SK-MEL-5 (cell line): ENCODE measurements at places on chromosomes 2 and 18. TPM values are rescaled to one million over a fixed set of nuclear protein-coding genes. Genes with fewer than 3 reads are reported as not detected.

The PGAP1 gene
- 3.1 and 3.6 TPM in 2 replicates for total RNA-seq

The UGT1A10 gene
- total RNA-seq = not detected in 2 replicates

The APCDD1 gene
- not detected in 2 replicates for total RNA-seq

The CRYGC gene
- not detected in 2 replicates for total RNA-seq

The GPR45 gene
- 0.21 and 0.98 TPM in 2 replicates for total RNA-seq

The HDLBP gene
- total RNA-seq = 582 and 592 TPM in 2 replicates

The TTC21B gene
- 49.8 and 53.5 TPM in 2 replicates for total RNA-seq

The UGGT1 gene
- total RNA-seq = 52.3 and 58.4 TPM in 2 replicates

The PIEZO2 gene
- total RNA-seq = 0.61 and 0.98 TPM in 2 replicates

The PPP1CB gene
- total RNA-seq = 224 and 226 TPM in 2 replicates

- DNase-seq = no peak
Observed at GRCh38 chr18:60279391-60279790, 93.2 kb downstream of the MC4R start.

- no peak for DNase-seq
Observed at GRCh38 chr2:34291076-34291475, 692.0 kb upstream of the FAM98A start.

GRCh38 chr2:45891719-45892424, 240.4 kb downstream of the PRKCE start:
- DNase-seq = no peak

GRCh38 chr2:127086990-127087790, 19.8 kb downstream of the BIN1 start:
- no peak for DNase-seq

- DNase-seq = no peak
Observed at GRCh38 chr2:120885321-120885720, 149.7 kb downstream of the GLI2 start.

- no peak for DNase-seq
Observed at GRCh38 chr18:8516371-8517250, 92.6 kb upstream of the RAB12 start.

- no peak for DNase-seq
Observed at GRCh38 chr18:26536664-26537063, 11.7 kb downstream of the KCTD1 start.

DNA sequence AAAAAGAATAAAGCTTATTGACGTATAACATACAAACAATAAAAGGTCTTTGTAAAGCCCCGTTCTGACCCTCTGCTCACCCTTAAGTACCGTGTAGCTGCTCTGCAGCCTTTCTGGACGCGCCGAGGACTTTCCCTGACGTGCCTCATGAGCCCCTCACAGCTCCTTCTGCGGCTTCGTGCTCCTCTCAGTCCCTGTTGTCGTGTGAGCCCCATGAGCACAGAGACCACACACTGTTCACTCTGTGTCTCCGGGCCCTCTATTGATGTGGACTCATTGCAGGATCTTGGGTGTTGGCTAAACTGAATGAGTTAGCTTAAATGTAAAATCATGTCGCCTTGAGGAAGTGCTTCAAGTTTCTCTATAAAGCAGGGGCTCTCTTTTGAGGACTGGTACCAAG, 43.6 kb upstream of the INHBB start:
- DNase-seq = no peak

DNA sequence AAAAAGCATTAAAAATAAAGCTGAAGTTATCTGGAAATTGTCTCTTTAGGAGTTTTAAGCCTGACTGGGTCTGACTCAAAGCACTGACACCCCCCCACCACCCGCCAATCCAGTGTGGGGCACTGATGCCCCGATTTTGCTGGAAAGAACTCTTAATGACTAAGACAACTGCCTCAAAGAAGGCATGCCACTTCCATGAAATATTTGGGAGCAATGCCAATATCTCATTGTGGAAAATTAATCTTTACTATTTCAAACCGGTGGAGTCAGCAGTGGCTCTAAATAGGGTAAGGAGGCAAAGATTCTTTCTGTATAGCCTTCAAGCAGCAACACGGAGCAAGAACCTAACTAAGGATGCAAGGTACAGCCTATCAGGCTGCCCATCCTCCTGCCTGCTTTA, 4.5 kb downstream of the FKBP7 start:
- no peak for DNase-seq

DNA sequence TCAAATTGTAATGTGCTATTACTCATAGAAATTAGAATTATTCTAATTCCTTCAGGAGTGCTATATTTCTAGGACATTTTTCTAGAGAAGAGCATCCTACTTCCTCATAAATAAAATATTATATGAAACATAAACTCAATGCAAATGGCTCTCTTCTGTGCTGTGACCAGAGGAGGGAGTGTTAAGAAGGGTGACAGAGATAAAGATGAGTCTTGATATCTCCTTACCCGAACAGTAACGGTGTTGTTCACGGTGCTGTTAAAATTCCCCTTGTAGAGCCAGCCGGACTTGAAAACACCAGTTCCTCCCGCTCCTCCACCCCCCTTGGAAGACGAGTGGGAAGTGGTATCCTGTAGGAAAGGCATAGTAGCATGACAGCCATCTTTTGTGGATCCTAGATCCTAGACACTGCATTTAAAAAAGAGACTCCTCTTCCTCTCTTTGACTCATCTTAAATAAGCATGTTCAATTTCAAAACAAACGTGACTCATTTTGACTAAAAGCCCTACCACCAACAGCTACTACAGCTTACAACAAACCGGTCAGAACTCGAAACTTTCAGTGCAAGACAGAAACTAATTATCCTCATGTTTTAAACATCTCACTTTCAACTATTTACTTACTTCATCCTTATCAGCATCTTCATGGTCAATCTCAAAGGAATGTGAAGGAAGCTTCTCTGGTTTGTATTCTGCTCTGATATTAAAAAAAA, 156.3 kb downstream of the DOCK10 start:
- no peak for DNase-seq

- no peak for DNase-seq
Observed at GRCh38 chr2:2938481-2938880, 439.1 kb downstream of the EIPR1 start.

DNA sequence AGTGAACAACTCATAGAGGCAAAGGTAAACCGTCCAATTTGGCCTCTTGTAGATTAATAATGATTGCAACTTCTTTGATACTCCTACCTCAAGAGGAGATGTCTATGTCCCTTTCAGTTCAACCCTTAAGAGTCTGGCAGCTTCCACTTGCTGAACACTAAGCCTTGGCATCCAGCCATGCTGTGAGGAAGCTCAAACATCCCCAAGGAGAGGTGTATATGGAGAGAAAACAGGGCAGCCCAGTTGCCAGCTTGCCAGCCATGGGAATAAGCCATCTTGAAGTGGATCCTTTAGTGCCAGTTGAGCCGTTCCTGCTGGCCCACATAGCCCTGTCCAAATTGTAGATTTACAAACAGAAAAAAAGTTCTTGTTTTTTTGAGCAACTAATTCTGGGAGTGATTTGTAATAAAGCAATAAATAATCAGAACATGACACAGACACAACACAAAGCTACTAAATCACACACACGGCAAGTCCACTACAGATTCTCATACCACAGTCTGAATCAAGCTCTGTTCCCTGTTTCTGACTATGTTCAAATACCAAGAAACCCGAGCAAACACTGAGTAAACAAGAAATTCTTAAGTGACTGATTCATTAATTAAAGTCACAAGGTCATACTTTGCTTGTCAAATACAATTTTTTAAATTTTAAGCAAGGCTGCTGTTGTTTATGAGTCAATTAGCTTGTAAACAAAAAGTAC, 96.1 kb downstream of the PID1 start:
- no peak for DNase-seq

DNA sequence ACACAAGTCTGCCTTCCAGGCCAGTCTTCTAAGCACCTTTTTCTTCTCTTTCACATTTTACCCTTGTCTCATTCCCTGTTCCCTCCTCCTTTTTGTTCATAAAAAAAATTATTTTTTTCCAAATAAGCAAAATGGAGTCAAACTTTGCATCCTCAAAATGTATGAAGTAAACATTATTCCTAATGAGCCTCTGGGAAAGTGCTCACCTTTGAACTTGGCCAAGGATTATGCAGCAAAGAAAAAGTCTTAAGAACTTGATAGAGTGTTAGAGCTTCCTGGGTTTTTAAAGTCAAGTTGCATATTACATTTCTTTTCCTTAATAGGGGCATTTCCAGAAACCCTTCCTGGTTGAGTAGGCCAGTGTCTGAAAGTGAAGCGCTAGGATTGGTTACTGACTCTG, 31.6 kb downstream of the EPAS1 start:
- no peak for DNase-seq

DNA sequence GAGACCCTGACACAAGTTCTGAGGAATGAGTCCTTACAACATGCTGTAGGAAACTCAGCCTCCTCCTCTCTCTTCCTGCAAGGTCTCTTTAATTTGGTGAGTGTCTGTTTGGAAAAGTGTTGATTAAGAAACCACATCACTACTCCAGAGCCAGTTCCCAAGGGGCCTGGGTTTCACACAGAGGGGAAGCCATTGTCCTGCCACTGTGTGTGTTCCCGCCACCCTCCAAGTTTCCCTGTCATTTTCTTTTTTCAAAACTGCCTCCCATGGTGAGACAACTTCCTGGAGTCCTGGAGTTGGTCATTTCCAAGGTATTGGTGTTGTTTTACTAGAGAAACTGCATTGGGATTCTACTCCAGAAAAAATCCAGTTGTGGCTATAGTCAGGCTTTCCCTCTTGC, 232.0 kb upstream of the PARD3B start:
- DNase-seq = no peak

GRCh38 chr2:190947711-190948251, 66.2 kb downstream of the STAT1 start:
- DNase-seq = no peak

DNA sequence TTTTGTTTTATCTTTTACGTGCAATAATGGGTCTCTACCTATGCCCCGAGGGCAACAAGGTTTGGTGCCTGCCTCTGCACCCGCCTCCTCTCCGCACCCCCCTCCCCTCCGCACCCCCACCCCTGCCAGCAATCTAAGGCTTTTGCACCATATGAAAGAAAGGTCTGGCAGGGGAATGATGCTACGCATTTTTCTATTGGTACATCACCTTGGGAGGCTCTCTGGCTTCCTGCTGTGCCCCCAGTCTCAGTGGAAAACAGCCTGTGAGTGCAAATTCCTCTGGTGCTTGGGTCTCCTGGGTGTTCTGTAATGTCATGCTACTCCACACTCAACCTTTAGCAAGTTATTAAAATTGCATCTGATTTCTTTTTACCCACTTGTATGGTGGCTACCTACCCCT, 161.3 kb upstream of the SMAD7 start:
- DNase-seq = no peak

GRCh38 chr2:75518638-75519465, 41.9 kb downstream of the EVA1A start:
- DNase-seq = no peak

- DNase-seq = peak; percentile 50
Observed at GRCh38 chr2:28583899-28584553, 88.2 kb downstream of the PLB1 start.

DNA sequence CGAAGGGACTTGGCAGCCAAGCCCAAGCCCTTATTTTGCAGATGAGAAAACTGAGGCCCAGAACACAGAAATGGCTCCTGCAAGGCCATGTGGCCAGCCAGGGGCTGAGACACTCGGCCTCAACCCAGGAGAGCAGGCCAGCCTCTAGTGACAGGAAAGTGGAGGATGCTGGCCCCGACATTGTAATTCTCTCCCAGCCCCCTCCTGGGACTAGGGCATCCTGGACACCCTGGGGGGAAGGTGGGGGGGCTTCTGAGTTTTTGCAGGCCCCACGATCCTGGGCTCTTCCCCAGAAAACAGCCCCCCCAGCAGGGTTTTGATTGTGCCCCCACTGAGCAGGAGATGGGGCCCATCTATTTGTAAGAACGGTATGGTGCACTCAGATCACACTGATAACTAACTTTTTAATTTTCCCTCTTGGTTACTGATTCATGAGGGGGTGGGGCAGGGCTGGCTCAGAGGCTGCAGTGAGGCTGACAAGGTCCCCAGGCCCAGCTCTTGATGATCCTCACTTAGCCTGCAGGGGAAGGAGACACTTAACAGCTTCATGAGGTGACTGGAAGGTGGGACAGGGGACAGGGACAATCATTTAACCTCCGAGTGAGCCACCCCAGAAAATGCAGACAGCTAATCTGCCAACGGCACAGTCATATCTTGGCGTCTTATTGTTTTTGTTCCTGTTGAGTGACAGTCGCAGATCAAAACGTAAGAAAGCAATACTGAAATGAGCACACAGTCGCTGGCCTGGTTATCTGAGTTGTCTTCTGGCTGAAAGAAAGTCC, 18.9 kb downstream of the SMAD7 start:
- no peak for DNase-seq

DNA sequence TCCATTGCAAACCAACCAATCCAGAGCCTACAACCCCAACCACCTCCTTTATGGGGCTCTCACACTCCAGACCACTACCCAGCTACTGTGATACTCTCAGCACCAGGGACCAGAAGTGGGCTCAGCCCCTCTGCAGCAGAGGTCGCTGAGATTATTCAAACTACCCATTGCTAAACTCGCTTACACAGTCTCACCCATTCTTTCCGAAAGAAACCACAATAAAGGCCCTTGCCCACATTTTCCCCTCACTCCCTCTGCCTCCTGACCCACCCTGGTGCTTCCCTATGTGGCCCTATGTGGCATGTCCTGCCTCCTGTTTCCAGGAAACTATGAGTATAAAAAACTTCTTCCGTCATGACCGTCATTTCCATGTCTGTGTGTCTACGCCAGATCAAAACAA, 10.7 kb downstream of the TEX51 start:
- no peak for DNase-seq
